ENCODE measurements at places on chromosomes 4 and X.

DNA sequence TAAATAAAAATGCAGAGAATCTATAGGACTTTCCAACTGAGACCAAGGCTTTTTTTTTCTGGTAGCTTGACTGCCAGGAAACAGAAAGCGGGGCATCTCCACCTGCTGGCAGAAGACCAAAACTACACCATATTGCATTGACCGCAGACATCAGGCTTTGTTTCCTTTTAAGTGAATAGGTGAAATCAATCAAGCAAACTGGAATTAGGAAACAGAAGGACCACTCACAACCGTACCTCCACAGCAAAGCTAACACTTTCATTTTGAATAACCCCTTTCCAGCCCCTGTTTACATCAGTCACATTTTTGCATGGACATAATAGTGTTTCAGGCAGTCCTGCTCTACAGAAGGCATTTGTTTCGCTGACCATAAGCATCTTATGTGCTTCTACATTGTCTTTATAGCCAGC lies 218.2 kb downstream of the IDS start:
- peak; percentile 37 for DNase-seq

GRCh38 chrX:20063716-20064351 lies 52.9 kb downstream of the MAP7D2 start:
- DNase-seq: no peak

DNA sequence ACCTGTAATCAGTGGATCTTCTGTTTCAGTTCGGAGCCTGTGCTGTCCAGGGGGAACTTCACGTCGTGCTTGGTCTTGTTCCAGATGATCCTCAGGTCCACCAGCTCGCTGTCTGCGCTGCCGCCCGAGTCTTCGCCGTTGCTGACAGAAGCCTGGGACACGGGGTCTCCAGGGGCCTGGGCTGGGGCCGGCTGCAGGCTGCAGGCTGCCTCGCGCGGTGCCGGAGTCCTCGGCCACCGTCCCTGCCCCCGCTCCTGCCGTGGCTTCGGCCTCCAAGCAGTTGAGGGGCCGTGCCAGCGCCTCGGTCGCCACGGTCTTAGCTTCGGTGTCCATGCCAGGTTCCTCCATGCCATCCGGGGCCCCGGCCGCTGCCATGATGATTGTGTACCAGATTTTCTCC lies 37.3 kb upstream of the CCNI start:
- DNase-seq: no peak

GRCh38 chrX:2185341-2186082 lies 315.3 kb downstream of the DHRSX start:
- no peak for DNase-seq

GRCh38 chr4:152424977-152425376 lies 110.9 kb downstream of the FBXW7 start:
- no peak for DNase-seq

DNA sequence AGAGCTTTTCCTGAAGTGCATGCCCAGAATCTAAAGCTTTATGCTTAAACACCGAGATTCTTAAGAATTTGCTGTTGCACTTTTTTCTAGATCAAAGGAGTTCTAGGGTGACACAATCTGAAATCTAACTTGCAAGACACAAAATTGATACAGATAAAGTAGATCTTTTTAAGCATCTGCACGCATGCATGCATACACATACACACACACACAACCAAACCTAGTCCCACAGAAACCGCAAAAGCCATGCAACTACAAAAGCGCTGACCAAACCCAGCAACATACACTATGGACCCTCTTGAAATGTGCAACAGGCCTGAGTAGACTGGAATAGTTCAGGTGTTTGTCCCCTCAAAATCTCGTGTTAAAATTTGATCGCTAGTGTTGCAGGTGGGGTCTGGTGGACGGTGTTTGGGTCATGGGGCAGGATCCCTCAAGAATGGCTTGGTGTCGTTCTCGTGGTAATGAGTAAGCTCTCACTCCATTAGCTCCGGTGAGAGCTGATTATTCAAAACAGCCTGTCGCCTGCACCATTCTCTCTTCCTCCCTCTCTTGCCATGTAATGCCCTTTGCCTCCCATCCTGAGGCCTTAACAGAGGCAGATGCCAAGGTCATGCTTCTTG lies 52.7 kb downstream of the IRF2 start:
- DNase-seq: no peak

- no peak for DNase-seq
Measured at GRCh38 chr4:147326591-147326990, 154.3 kb upstream of the EDNRA start.

- peak; percentile 71 for DNase-seq
Measured at GRCh38 chr4:78610546-78611214, 59.1 kb downstream of the ANXA3 start.

GRCh38 chr4:131534944-131535645 lies 1614.0 kb upstream of the PCDH10 start:
- DNase-seq: no peak

- no peak for DNase-seq
Measured at GRCh38 chr4:76388160-76388908, 32.6 kb downstream of the CCDC158 start.

DNA sequence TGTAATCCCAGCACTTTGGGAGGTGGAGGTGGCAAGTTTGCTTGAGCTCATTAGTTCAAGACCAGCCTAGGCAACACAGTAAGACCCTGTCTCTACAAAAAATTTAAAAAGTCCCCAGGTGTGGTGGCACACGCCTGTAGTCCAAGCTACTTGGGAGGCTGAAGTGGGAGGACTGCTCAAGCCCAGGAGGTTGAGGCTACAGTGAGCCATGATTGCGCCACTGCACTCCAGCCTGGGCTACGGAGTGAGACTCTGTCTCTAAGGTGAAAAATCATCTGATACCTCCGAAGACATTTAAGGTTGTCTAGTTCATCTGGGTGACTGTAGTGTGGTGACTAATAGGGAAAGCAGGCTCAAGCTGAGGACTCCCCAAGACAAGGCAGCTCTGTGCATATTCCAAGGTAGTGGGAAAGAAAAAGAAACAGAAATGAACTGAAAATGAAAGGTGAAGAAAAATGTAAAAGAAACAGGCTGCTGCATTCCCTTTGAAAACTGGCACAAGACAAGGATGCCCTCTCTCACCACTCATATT lies 23.3 kb downstream of the FRYL start:
- no peak for DNase-seq

- no peak for DNase-seq
Measured at GRCh38 chr4:55636656-55636999, 530 bp upstream of the NMU start.

- no peak for DNase-seq
Measured at GRCh38 chrX:76919761-76920160, 492.3 kb downstream of the MAGEE1 start.

- peak; percentile 93 for DNase-seq
Measured at GRCh38 chr4:41022116-41022515, 192.2 kb downstream of the APBB2 start.

- peak; percentile 47 for DNase-seq
Measured at GRCh38 chr4:25258980-25259578, 25.2 kb downstream of the PI4K2B start.

GRCh38 chrX:47456080-47456479 lies 26.9 kb downstream of the ZNF41 start:
- DNase-seq: no peak

- DNase-seq: no peak
Measured at GRCh38 chrX:106042296-106042695, 3.8 kb upstream of the SERPINA7 start.

GRCh38 chr4:9964879-9965278 lies 56.4 kb downstream of the SLC2A9 start:
- no peak for DNase-seq

DNA sequence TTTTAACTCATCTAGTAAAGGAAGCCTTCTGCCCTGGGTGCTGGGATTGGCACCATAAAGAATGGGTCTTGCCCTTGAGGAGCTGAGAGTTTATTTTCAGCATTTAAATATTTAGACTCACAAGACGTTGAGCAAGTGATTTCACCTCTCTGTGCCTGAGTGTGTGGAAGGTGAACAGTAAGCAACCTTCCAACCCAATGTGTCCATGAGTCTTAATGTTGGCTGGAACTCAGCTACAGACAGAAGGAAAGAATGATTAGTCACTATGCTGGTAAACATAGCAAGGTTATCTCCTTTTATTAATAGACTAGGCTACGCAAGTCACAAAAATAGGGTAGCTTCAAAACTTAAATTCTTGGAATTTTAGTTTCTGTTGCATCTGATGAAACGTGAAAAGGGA lies 277.4 kb upstream of the GATB start:
- no peak for DNase-seq

- no peak for DNase-seq
Measured at GRCh38 chrX:39043838-39044550, 242.7 kb downstream of the MID1IP1 start.

DNA sequence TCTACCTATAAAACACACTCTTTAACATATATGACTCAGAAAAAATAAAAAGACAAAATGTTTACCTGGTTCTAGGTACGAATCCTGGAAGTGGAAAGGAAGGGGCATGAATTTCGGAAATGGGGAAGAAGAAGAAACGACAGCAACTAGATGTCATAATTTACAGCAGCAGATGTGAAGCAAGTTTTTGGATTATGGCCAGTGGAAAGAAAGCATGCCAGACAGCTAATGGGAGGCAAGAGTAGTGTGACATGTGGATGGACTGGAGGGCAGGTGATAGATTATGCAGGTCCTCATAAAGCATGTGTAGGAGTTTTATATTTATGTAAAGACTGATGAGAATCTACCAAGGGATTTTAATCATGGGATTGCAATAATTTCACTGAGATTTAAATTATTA lies 279.0 kb upstream of the TACR3 start:
- no peak for DNase-seq

- DNase-seq: no peak
Measured at GRCh38 chrX:39437670-39438441, 636.6 kb downstream of the MID1IP1 start.

GRCh38 chrX:13742397-13743176 lies 8.0 kb downstream of the OFD1 start:
- no peak for DNase-seq

DNA sequence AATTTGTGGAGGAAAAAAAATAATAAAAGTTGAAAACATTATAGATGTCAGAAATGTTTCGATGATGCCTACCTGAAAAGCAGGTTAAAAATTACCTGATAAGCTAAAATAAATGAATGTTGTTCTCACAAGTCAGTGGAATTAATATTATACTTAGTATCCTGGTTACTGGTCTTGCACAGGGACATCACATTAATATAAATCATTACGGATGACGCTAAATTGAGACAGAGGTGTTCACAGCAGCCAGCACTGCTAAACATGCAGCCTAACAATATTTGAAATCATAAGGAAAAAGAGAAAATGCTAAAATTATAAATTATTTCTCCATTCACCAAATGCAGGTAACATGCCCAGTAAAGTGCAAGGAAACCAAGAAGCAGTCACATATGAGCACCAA lies 1130.0 kb downstream of the STPG2 start:
- DNase-seq: no peak

GRCh38 chr4:145315811-145316225 lies 135.4 kb upstream of the OTUD4 start:
- peak; percentile 97 for DNase-seq

GRCh38 chr4:40000711-40001110 lies 23.0 kb upstream of the PDS5A start:
- DNase-seq: no peak

- no peak for DNase-seq
Measured at GRCh38 chr4:70925899-70926635, 23.9 kb downstream of the MOB1B start.

GRCh38 chrX:95332530-95332929 lies 1352.1 kb upstream of the DIAPH2 start:
- no peak for DNase-seq

- no peak for DNase-seq
Measured at GRCh38 chrX:39164212-39164611, 363.0 kb downstream of the MID1IP1 start.

- peak; percentile 26 for DNase-seq
Measured at GRCh38 chrX:42515939-42516338, 262.0 kb downstream of the PPP1R2C start.

DNA sequence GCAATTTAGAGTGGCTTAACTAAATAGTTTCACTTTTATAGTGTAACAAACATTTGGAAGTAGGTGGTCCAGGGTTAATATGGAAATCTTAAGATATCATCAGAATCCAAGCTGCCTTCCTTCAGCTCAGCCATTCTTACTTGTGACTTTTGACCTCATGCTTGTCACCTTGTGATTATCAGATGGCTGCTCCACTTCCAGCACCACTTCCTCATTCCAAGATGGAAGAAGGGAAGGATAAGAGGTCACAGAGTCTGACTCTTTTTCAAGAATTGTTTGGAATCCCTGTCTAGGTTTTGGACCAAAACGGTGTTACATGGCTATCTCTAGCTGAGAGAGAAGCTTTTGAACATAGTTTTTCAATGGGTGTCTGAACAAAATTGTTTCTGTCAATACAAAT lies 39.9 kb downstream of the MTTP start:
- no peak for DNase-seq

GRCh38 chrX:22314211-22314610 lies 41.5 kb downstream of the CBLL2 start:
- no peak for DNase-seq

- no peak for DNase-seq
Measured at GRCh38 chr4:12445711-12446235, 1017.1 kb upstream of the HS3ST1 start.

DNA sequence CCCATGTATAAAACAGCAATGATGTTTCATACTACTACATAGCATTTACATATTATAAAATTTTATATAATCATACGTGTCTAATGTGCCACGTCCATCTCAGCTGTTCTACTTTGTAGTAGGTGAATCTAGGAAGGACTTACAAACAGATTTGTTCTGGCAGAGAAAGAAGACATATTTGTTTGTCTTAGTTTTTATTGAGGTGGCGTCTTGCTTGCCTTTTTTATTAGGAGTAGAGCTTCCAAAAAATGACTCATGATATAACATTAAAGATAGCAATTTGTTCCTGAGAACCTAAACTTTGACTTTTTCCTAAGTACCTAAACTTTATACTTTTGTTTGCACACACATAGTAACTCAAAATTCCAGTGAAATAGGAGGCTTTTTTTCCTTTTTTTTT lies 64.6 kb downstream of the CLDN22 start:
- DNase-seq: no peak

GRCh38 chrX:8306291-8306925 lies 135.3 kb upstream of the VCX2 start:
- DNase-seq: no peak

- no peak for DNase-seq
Measured at GRCh38 chr4:15109600-15109999, 107.3 kb downstream of the CPEB2 start.

- no peak for DNase-seq
Measured at GRCh38 chr4:168667921-168668320, 171.1 kb downstream of the PALLD start.
